ENCODE measurements at places on chromosomes 13 and 19.

GRCh38 chr19:23075031-23075733 is 41.6 kb upstream of the ZNF730 start:
- DNase-seq: peak; percentile 74

DNA sequence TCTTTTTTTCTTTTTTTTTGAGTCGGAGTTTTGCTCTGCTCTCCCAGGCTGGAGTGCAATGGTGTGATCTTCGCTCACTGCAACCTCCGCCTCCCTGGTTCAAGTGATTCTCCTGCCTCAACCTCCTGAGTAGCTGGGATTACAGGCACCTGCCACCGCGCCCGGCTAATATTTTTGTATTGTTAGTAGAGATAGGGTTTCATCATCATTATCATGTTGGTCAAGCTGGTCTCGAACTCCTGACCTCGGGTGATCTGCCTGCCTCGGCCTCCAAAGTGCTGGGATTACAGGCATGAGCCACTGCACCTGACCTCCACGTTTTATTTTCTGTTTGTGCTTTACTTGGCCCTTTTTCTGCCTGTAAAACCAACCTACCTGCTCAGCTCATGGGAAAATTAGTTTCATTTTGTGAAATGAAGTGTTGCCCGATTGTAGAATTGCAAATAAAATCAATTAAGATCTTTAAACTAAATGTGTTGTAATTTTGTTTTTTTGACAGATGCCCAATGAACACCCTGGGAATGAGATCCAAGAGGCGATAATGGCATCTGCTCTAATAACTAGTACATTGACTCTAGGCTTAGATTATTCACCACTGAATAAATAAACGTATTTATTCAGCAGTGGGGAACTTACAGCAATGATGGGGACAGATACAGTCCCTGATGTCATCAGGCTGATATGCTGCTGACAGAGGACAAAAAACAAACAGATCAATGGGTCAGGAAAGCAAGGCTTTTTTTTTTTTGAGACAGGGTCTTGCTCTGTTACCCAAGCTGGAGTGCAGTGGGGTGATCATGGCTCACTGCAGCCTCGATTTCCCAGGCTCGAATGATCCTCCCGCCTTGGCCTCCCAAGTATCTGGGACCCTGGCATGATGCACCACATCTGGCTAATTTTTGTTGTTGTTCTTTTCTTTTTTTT is 2.2 kb upstream of the RAB11B start:
- DNase-seq: no peak

- DNase-seq: no peak
Observed at GRCh38 chr19:6470173-6470572, 6.1 kb downstream of the CRB3 start.

- DNase-seq: no peak
Observed at GRCh38 chr13:31859571-31859970, 120.2 kb downstream of the RXFP2 start.

DNA sequence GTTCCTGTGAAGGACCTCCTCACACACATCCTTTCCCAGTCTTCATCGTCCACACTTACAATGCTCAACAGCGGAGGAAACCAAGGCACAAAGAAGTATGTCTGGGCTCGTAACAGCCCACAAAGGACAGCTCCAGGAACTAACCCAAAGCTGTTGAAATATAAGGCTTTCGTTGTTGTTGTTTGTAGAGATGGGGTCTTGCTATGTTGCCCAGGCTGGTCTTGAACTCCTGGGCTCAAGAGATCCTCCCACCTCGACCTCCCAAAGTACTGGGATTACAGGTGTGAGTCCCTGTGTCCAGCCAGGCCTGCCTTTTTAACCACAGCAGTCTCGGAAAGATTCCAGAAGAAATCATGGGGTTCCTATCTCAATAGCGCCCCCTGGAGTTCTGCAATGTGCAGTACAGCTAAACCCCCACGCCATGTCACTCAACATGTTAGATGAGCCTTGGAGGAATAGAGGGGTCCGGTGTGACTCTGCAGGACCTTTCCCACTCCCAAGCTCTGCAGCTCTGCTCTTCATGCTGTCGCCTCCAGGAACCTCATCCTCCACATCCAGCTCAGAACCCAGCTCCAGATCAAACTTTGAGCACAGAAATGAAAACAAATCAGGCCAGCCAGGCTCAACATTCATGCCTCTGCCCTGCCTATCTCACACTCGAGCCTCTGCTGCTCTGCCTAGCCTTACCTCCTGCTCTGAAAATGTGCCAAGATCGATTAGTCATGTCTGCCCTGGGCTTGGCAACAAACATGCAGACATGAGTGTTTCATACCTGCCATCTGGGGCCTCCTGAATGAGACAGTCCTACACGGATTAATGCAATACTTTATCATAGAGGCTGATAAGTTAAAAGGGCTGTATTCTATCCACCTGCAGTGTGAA is 7.5 kb downstream of the PLA2G4C start:
- no peak for DNase-seq

DNA sequence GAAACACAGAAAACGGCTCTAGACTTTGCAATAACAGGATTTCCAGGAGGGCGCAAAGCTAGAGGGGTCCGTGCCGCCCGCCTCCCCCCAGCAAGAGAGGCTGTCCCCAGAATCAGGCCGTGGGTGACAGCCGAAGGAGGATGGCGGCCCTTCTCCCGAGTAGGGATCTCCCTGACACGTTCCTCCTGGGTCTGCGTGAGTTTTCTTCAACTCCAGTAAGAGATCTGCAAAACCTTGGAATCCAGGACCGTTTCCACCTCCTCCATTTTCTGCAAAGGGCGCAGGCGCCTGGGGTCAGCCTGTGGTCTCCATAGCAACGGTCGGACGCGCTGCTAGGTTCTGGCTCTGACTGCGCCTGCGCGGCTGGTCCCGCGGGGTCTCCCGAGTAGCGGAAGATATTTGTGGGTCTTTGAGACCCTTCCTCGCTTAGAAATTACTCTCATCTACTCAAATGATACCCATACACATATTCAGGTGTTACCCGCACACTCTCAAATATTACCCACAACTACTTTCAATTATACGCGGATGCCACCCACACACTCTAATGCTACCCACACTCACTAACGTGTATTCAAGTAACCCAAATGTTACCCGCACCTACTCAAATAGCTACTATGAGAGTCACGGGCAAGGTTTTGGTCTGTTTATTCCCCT is 2.1 kb downstream of the PNMA8C start:
- DNase-seq: no peak

GRCh38 chr13:36084131-36084530 is 47.1 kb downstream of the DCLK1 start:
- no peak for DNase-seq

- no peak for DNase-seq
Observed at GRCh38 chr19:19179548-19180441, 9.7 kb upstream of the MEF2B start.

DNA sequence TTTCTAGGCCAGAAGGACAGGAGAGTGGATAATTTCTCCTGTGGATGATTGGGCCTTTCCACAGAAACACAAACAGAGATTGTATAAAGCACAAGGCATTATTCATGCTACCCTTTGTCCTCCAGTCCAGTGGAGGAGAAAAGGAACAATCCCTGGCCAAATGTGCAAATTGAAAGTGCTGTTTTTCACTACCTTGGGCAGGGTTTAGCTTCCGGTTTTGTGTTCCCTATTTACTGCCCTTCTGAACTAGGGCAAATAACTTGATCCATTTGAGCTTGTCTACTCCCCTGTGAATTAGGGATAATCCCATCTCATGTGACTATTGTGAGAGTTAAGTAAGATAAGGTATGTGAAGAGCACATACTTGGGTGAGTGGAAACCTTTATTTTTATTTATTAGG is 13.3 kb downstream of the PDX1 start:
- DNase-seq: no peak

- DNase-seq: no peak
Observed at GRCh38 chr13:112450118-112450903, 74.2 kb downstream of the SPACA7 start.

DNA sequence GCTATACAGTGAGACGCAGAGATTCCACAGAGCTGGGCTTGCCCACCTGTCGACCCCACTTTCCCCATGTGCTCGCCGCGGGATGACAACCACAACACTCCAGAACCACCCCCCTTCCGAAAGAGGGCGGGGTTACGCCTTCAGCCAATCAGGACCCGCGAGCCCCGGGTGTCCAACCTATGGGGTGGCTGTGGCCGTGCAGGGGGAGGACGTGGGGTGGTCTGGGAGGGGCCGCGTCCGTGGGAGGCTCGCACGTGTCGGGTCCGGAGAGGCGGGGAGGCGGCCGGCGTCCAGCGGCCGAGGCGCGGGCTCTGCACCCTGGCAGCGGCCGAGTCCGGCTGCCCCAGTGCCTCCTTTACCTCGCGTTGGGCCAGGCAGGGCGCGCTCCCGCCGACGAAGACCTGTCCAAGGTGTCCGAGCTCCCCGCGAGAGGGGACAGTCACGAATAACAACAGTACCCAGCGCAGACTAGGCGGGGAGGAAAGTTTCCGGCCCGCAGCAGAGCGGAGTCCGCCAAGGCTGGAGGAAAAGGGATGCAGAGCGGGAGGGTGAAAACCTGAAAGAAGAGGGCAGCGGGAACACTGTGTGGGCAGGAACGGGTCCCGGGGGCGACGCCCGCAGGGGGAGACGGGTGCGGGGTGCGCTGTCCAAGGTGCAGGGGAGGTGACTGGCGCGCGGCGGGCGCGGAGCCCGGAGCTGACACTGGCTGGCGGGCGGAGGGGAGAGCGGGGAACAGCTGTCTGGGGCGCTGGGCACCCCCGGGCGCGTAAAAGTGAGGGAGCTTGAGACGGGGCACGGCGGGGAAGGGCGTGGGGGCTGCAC is 911 bp downstream of the ENOX1 start:
- DNase-seq: peak; percentile 63

DNA sequence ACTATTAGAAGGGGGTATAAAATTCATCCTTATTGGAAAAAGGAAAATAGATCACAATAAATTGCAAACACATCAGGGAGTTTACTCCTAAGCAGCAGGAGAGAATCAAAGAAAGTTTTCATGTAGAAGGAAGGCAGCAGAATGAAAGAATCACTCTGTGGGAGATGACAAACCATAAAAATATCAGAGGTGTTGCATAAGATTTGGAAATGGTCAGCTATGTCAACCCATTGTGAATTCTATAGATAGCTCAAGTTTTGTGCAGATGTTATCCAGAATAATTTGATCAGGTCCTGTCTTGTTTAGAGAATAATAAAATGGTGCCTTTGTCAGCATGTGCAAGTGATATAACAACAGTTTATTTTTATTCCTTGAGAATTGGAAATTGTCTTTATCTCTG is 622.4 kb downstream of the DCT start:
- no peak for DNase-seq

DNA sequence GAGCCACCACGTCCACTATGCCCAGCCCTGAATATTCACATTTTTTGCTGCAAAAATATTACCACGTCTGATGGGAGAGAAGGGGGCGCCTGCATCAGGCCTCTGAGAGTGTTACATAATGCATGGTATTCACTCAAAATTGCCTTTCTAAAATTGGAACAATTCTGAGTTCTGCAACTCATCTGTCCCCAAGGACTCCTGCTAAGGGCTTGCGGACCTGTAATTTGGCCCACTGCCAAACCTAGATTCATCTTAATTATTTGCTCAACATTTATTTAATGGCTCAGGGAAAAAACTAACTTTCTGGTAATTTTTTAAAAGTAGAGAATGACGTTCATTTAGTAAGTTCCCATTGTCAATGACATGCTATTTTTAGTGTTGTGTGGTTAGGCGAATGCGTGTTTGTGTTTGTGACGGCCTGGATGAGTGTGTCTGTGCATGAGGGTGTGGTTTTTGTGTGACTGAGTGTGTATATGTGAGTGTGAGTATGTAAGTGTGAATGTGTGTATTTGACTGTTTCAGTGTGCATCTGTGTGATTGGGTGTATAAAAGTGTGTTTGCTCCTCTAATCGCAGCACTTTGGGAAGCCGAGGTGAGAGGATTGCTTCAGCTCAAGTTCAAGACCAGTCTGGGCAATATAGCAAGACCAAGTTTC is 8.8 kb downstream of the INAFM1 start:
- no peak for DNase-seq

- no peak for DNase-seq
Observed at GRCh38 chr13:80524447-80525215, 183.7 kb upstream of the SPRY2 start.

DNA sequence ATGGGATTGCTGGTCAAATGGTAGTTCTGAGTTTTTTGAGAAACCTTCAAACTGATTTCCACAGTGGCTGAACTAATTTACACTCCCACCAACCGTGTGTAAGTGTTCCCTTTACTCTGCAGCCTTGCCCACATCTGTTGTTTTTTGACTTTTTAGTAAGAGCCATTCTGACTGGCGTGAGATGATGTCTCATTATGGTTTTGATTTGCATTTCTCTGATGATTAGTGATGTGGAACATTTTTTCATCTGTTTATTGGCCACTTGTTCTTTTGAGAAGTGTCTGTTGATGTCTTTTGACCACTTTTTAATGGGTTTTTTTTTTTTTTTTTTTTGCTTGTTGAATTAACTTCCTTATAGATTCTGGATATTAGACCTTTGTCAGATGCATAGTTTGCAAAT is 4.3 kb downstream of the CAB39L start:
- no peak for DNase-seq

GRCh38 chr13:60120617-60121336 is 43.0 kb downstream of the DIAPH3 start:
- DNase-seq: no peak

DNA sequence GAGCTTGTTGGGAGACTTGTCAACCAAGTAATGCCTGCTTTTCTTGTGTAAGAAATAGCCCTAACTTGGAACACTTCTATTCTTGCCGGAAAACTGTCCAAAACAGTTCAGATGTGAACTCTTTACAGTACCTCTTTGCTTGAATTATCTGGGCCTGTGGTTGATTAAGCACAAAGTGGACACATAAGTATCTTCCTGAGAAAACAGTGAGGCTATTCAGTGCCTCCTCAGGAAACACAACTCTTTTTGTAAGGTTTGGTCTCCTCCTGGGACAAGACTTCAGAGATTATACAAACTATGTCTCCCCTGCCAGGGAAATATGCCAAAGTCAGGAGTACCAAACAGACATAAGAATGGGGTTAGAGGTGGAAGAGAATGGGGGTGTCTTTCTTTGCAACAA is 127.7 kb downstream of the LACC1 start:
- DNase-seq: no peak

GRCh38 chr13:110454227-110454859 is 107.2 kb downstream of the RAB20 start:
- DNase-seq: no peak

- DNase-seq: no peak
Observed at GRCh38 chr13:47478985-47479384, 522.1 kb downstream of the SUCLA2 start.

DNA sequence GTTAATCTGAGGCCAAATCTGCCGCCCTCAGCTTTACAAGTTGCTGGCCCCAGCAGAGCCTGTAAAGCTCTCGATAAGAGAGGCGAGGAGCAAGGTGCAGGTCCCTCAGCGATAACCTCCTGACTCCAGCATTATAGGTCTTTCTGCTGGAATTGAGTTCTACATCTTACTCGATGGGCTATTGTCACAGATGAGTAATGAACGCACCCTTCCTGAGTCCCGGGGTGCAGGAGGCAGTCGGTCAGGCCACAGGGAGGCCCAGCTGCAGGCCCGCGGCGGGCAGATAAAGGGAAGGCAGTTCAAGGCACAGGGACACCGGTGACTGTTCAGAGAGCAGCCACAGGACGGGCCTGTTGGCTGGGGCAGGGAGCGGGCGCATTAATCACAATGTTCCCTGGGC is 157.6 kb upstream of the OBI1 start:
- DNase-seq: no peak

- DNase-seq: no peak
Observed at GRCh38 chr13:110886870-110887596, 27.8 kb downstream of the ANKRD10 start.

- DNase-seq: no peak
Observed at GRCh38 chr13:89862691-89863036, 1484.8 kb upstream of the MIR17HG start.
